GM12878 (cell line): ENCODE measurements at places on chromosomes 13 and 19. TPM values are rescaled to one million over a fixed set of nuclear protein-coding genes. Genes with fewer than 3 reads are reported as not detected.

GRCh38 chr13:35518337-35518946 is 42.0 kb upstream of the MAB21L1 start:
- H3K4me1 ChIP-seq: no peaks in the 10 kb centered on the region
- no peak overlapping the region for H3K27ac ChIP-seq
- no peaks in the 10 kb centered on the region for H3K27me3 ChIP-seq
- no peak overlapping the region for H3K4me3 ChIP-seq
- H3K36me3 ChIP-seq: no peaks in the 10 kb centered on the region

- H3K27me3 ChIP-seq: no peaks in the 10 kb centered on the region
- H3K36me3 ChIP-seq: peaks cover 28% of the 10 kb centered on the region
- H3K27ac ChIP-seq: peak overlapping the region; percentile 67
- peaks cover 40% of the 10 kb centered on the region for H3K4me1 ChIP-seq
- no peak for DNase-seq
These were observed 100.8 kb downstream of the STK24 start for GRCh38 chr13:98476106-98476505.

- peak overlapping the region; percentile 42 for H3K27ac ChIP-seq
- no peak overlapping the region for H3K4me3 ChIP-seq
- DNase-seq: peak; percentile 99
These were observed 220.9 kb downstream of the FOXO1 start for GRCh38 chr13:40445557-40445990.

- H3K27me3 ChIP-seq: no peaks in the 10 kb centered on the region
- H3K4me1 ChIP-seq: no peaks in the 10 kb centered on the region
- DNase-seq: no peak
- H3K27ac ChIP-seq: no peak overlapping the region
- H3K36me3 ChIP-seq: no peaks in the 10 kb centered on the region
These were observed 30.4 kb downstream of the WDR87 start for GRCh38 chr19:37876032-37876431.

- H3K36me3 ChIP-seq: no peaks in the 10 kb centered on the region
- DNase-seq: peak; percentile 91
- 0 out of 2 replicates have a peak overlapping the region, but pooled peaks have one; percentile 29 for H3K4me3 ChIP-seq
- no peaks in the 10 kb centered on the region for H3K27me3 ChIP-seq
- peaks cover 41% of the 10 kb centered on the region for H3K4me1 ChIP-seq
- peak overlapping the region; percentile 95 for H3K27ac ChIP-seq
These were observed 11.9 kb upstream of the GDF15 start for GRCh38 chr19:18373892-18374629.

DNA sequence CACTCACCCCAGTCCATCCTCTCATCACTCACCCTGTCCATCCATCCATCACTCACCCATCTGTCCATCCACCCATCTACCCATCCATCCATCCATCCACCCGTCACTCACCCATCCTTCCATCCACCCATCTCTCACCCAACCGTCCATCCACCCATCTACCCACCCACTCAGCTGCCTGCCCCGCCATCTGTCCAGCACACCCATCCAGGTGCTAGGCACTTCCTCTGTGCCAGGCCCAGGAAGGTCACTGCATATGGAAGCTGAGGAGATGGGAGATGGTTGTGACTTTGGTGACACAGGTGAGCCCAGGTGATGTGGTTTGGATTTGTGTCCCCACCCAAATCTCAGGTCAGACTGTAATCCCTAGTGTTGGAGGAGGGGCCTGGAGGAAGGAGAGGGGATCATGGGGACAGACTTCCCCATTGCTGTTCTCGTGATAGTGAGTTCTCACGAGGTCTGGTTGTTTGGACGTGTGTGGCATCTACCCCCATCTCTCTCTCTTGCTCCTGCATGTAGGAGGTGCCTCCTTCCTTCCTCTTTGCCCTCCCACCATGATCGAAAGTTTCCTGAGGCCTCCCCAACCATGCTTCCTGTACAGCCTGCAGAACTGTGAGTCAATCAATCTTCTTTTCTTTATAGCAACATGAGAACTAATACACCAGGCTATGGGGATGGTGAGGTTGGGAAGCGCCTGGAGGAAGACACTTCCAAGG is 15.9 kb upstream of the C13orf46 start:
- H3K27ac ChIP-seq: no peak overlapping the region
- H3K4me1 ChIP-seq: no peaks in the 10 kb centered on the region; the same call in 1 of the 2 replicates
- peaks cover 5% of the 10 kb centered on the region for H3K36me3 ChIP-seq

DNA sequence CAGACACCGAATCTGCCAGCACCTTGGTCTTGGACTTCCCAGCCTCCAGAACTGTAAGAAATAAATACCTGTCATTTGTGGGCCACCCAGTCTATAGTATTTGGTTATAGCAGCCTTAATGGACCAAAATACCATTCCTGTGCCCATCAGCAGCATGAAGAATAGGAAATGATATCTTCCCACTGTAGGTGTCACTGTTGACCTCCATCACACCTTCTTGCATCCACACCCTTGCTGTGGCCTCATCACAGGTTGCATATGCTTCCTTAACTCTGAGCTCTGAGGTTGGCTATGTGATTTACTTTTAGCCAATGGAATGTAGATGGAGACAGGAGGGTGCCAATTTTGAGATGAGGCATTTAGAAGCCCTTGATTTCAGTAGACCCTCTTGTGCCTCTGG is 242.0 kb upstream of the TSHZ3 start:
- H3K4me3 ChIP-seq: no peak overlapping the region
- no peaks in the 10 kb centered on the region for H3K27me3 ChIP-seq
- DNase-seq: no peak
- no peaks in the 10 kb centered on the region for H3K4me1 ChIP-seq
- H3K36me3 ChIP-seq: no peaks in the 10 kb centered on the region

DNA sequence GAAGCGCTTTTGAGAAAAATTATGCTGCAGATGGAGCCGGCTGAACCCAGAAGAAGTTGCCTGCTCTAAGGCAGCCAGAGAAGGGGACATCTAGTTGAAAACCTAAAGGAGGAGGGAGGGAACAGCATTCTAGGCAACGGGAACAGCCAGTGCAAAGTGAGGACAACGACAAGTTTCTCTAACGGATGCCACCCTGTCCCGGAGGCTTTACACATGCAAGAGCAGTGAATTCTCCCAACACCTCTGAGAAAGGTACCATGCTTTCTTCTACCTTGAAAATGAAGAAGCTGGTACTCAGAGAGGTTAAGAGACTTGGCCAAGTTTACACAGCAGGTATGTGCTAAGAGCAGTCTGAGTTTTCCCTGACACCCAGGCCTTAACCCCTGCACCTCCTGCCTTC is 5.9 kb downstream of the IFNL3 start:
- H3K4me1 ChIP-seq: peaks cover 7% of the 10 kb centered on the region
- no peak for DNase-seq
- no peak overlapping the region for H3K27ac ChIP-seq
- no peaks in the 10 kb centered on the region for H3K27me3 ChIP-seq

DNA sequence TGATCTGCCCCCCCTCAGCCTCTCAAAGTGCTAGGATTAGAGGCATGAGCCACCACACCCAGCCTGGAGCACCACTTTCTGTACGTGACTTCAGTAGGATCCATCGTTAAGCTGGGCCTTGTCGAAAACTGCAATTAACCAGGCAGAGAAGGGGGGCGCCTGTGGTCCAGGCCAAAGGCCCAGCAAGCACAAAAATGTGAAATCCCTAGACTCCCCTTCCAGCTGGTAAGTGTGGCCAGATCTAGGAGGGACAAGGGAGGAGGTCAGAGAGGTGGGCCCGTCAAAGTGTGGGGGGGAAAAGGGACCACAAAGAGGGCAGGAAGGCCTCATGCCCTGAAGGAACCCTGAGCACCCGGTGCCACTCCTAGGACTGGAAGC is 13.8 kb downstream of the DDX39A start:
- H3K4me3 ChIP-seq: no peak overlapping the region
- H3K36me3 ChIP-seq: peaks cover 33% of the 10 kb centered on the region
- DNase-seq: no peak
- H3K27ac ChIP-seq: no peak overlapping the region
- no peaks in the 10 kb centered on the region for H3K27me3 ChIP-seq

DNA sequence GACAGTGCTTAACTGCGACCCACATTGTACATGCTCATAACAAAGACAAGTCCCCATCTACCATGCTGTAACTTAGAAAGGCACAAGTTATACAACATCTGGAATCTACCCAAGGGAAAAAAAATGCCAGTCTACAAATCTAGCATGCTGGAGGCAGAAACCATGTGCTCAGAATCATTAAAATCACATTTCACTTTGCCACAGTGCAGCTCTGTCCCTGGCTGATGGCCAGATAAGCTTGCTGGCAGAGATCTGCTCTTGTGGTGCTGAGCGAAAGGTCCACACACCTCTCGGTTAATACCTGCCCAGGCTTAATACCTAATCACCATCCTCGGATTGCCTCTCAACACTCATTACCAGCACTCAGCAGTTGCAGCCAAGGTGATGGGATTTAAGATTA is 74.1 kb upstream of the UQCRFS1 start:
- no peaks in the 10 kb centered on the region for H3K27me3 ChIP-seq
- H3K4me1 ChIP-seq: no peaks in the 10 kb centered on the region
- H3K36me3 ChIP-seq: no peaks in the 10 kb centered on the region

DNA sequence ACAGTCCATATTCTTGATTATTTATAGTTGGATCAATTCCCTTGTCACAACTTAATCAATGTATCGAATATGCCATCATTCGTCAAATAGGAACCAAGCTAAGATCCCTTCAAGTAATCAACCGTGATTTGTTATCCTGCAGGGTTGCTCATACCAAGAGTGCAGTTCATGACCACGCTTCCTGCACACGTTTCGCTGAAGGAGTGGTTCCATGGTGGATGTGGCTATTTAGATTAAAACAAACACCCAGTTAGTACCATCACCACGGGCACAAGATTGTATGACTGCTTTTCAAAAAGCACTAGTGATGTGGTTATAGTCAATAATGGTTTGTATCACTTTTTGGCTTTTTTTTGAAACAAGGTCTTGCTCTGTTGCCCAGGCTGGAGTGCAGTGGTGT is 41.1 kb upstream of the CCNE1 start:
- H3K36me3 ChIP-seq: no peaks in the 10 kb centered on the region
- no peak for DNase-seq
- no peaks in the 10 kb centered on the region for H3K27me3 ChIP-seq
- no peaks in the 10 kb centered on the region for H3K4me1 ChIP-seq

- no peak for DNase-seq
- H3K27me3 ChIP-seq: no peaks in the 10 kb centered on the region
- H3K27ac ChIP-seq: no peak overlapping the region
- no peaks in the 10 kb centered on the region for H3K36me3 ChIP-seq
- peaks cover 27% of the 10 kb centered on the region for H3K4me1 ChIP-seq
These were observed 19.4 kb upstream of the ADGRE5 start for GRCh38 chr19:14361824-14362223.

- H3K27me3 ChIP-seq: no peaks in the 10 kb centered on the region
- H3K4me3 ChIP-seq: no peak overlapping the region
- no peaks in the 10 kb centered on the region for H3K36me3 ChIP-seq
- peaks cover 7% of the 10 kb centered on the region for H3K4me1 ChIP-seq
These were observed 154.9 kb downstream of the TM9SF2 start for GRCh38 chr13:99656092-99656745.

- H3K36me3 ChIP-seq: no peaks in the 10 kb centered on the region
- H3K27me3 ChIP-seq: no peaks in the 10 kb centered on the region
- H3K27ac ChIP-seq: no peak overlapping the region
- no peak for DNase-seq
- H3K4me3 ChIP-seq: no peak overlapping the region
These were observed 158.8 kb downstream of the NHLRC3 start for GRCh38 chr13:39196965-39197646.

DNA sequence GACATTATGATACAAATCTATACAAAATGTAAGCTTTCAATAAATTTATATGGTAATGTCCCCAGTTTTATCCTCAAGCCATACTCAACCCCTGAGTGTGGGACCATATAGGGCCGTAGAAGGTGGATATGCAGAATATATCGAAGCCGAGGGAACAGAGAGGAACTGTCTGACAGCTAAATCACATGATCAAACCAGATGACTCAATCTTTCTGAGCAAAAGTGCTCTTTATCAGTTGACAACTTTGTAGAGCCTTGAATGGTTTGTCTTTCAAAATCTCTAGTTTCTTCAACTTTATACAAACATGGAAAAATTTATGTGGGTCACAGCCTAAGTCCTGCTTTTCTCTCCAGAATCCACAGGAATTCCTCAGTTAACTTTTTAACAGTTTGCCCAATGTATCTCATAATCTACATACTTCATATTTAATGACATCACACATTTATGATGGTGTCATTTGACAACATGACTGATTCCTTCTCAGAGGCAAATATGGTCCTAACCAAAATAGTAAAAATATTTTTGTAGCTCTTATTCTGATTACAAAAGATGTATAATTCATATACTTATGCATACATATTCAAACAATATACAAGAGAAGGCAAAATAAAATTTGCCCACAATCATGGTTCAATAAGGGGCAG is 673.0 kb upstream of the GPC6 start:
- no peak for DNase-seq
- H3K4me1 ChIP-seq: no peaks in the 10 kb centered on the region
- H3K27me3 ChIP-seq: no peaks in the 10 kb centered on the region
- H3K36me3 ChIP-seq: no peaks in the 10 kb centered on the region

GRCh38 chr13:72473321-72473720 is 254.1 kb downstream of the MZT1 start:
- no peak overlapping the region for H3K4me3 ChIP-seq
- DNase-seq: no peak

DNA sequence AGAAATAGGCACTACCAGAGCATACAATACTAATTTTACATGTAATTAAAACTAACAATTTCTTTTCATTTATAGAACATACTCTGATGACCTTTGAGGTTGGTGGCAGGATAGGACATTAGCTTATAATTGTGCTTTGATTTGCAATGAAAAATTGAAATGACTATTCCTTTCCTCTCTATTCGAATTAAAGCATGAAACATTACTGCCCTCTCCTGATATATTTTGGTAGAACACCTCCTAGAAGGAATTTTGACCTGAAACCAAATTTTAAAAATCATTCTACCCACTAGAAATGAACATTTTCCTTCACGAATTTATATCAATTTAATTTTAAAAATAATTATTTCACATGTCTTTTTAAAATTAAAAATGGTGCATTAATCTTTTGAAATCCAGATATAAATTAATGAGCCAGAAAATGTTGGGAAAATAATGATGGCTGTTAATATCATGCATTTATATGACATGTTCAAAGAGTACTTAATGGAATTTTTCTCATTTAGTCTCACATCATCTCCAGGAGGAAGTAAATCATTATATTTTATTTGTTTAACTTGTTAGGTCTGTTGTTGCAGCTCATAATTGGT is 556.3 kb upstream of the ARGLU1 start:
- no peak for DNase-seq
- no peak overlapping the region for H3K27ac ChIP-seq
- H3K4me3 ChIP-seq: no peak overlapping the region
- no peaks in the 10 kb centered on the region for H3K4me1 ChIP-seq
- no peaks in the 10 kb centered on the region for H3K27me3 ChIP-seq

- no peak for DNase-seq
- no peaks in the 10 kb centered on the region for H3K4me1 ChIP-seq
- no peak overlapping the region for H3K4me3 ChIP-seq
- H3K27me3 ChIP-seq: no peaks in the 10 kb centered on the region
- peaks cover 27% of the 10 kb centered on the region for H3K36me3 ChIP-seq
These were observed 8.0 kb downstream of the ZNF671 start for GRCh38 chr19:57719424-57719823.

GRCh38 chr19:2261438-2262172 is 5.4 kb upstream of the JSRP1 start:
- no peak for DNase-seq
- no peak overlapping the region for H3K27ac ChIP-seq
- no peak overlapping the region for H3K4me3 ChIP-seq
- H3K4me1 ChIP-seq: peaks cover 25% of the 10 kb centered on the region
- H3K36me3 ChIP-seq: no peaks in the 10 kb centered on the region

- DNase-seq: no peak
- H3K36me3 ChIP-seq: no peaks in the 10 kb centered on the region
- H3K4me1 ChIP-seq: no peaks in the 10 kb centered on the region
- no peak overlapping the region for H3K4me3 ChIP-seq
These were observed 91.1 kb downstream of the SPACA7 start for GRCh38 chr13:112467236-112467635.

The RANBP3 gene
- 73.4 and 76.6 TPM in 2 replicates for total RNA-seq

The KASH5 gene
- total RNA-seq: 0.21 TPM in 1 of 2 replicates, not detected in the other

The SMIM44 gene
- total RNA-seq: not detected in 2 replicates

The WASF3 gene
- total RNA-seq: 0.05 and 0.10 TPM in 2 replicates

The KLK13 gene
- not detected in 2 replicates for total RNA-seq

The AP1M2 gene
- total RNA-seq: 0.21 and 0.72 TPM in 2 replicates

The PLVAP gene
- total RNA-seq: 0.08 and 0.54 TPM in 2 replicates
